Endothelial cell of umbilical vein (primary cell): ENCODE measurements at places on chromosomes 16 and 17. TPM values are rescaled to one million over a fixed set of nuclear protein-coding genes. Genes with fewer than 3 reads are reported as not detected.

DNA sequence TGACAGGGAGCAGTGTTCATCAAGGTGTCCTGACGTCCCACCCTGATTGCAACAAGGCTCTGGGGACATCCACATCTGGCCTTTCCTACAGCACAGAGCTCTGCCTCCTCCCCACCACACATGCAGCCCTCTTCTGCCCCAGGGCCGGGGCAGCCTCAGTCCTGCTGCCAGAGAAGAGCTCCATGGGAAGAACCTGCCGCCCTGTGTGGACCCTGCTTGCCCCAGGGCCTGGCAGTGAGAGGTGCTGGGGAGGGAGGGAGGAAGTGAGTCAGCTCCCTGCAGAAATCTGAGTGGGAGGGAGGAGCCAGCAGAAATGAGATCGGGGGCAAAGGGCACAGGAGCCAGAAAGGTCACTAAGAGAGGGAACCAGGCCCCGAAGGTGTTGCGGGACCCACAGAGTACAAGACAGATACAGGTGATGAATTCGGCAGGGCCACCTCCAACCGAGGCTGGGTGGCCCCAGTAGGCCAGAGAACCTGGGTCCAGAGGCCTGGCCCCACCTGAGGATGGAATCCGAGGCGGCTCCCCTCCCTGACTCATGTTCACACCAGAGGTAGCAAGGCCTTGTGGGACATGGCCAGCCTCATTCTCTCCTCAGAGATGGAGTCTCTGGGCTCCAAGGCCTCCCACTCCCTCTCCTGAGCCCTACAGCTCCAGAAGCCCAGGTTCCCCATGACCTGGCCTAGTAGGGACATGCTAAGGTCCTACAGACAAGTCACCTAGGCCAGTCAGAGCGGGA is 24.8 kb downstream of the MYO18A start:
- H3K27me3 ChIP-seq: no peaks in the 10 kb centered on the region
- DNase-seq: peak; percentile 66
- no peaks in the 10 kb centered on the region for H3K36me3 ChIP-seq
- peak overlapping the region; percentile 53 for H3K27ac ChIP-seq
- peaks cover 31% of the 10 kb centered on the region for H3K4me1 ChIP-seq

CCL5 gene
- not detected in 2 replicates for total RNA-seq

- no peak overlapping the region for H3K4me3 ChIP-seq
- H3K4me1 ChIP-seq: peaks cover 10% of the 10 kb centered on the region
- peaks cover 3% of the 10 kb centered on the region for H3K27me3 ChIP-seq
- H3K27ac ChIP-seq: no peak overlapping the region
- no peaks in the 10 kb centered on the region for H3K36me3 ChIP-seq
- DNase-seq: peak; percentile 36
These were observed 4.9 kb downstream of the TMEM92 start for GRCh38 chr17:50279181-50279526.

DNA sequence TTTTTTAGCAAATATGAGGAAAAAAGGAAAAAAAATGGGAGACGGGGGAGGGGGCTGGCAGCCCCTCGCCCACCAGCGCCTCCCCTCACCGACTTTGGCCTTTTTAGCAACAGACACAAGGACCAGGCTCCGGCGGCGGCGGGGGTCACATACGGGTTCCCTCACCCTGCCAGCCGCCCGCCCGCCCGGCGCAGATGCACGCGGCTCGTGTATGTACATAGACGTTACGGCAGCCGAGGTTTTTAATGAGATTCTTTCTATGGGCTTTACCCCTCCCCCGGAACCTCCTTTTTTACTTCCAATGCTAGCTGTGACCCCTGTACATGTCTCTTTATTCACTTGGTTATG is 1.2 kb upstream of the TMEM88 start:
- DNase-seq: no peak
- H3K36me3 ChIP-seq: peaks cover 6% of the 10 kb centered on the region
- H3K4me1 ChIP-seq: peaks cover 28% of the 10 kb centered on the region
- no peak overlapping the region for H3K27ac ChIP-seq

GRCh38 chr16:89411335-89411850 is 79.0 kb downstream of the ANKRD11 start:
- no peak overlapping the region for H3K4me3 ChIP-seq
- no peaks in the 10 kb centered on the region for H3K36me3 ChIP-seq
- peaks cover 52% of the 10 kb centered on the region for H3K4me1 ChIP-seq
- H3K27me3 ChIP-seq: no peaks in the 10 kb centered on the region
- H3K27ac ChIP-seq: peak overlapping the region; percentile 39

TSNAXIP1 gene
- total RNA-seq: 0.95 and 1.0 TPM in 2 replicates

DNA sequence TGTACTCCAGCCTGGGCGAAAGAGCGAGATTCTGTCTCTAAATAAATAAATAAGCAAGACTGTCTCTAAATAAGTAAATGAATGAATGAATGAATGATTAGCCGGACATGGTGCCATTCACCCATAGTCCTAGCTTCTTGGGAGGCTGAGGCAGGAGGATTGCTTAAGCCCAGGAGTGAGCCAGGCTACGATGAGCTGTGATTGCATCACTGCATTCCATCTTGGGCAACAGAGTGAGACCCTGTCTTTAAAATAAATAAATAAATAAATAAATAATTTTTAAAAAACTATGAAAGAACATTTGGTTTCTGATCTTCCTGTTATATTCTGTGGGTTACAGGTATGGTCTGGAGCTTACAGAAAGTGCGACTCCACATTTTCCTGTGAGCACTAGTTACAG is 65.0 kb downstream of the C17orf58 start:
- no peaks in the 10 kb centered on the region for H3K27me3 ChIP-seq
- no peaks in the 10 kb centered on the region for H3K4me1 ChIP-seq
- no peak for DNase-seq
- H3K4me3 ChIP-seq: no peak overlapping the region
- H3K36me3 ChIP-seq: peaks cover 14% of the 10 kb centered on the region
- no peak overlapping the region for H3K27ac ChIP-seq

- H3K4me3 ChIP-seq: no peak overlapping the region
- no peaks in the 10 kb centered on the region for H3K4me1 ChIP-seq
- no peaks in the 10 kb centered on the region for H3K36me3 ChIP-seq
- no peaks in the 10 kb centered on the region for H3K27me3 ChIP-seq
- H3K27ac ChIP-seq: no peak overlapping the region
These were observed 1453.7 kb downstream of the CDH8 start for GRCh38 chr16:60582528-60582927.

GRCh38 chr17:80568246-80568645 is 23.6 kb downstream of the RPTOR start:
- no peaks in the 10 kb centered on the region for H3K4me1 ChIP-seq
- H3K27me3 ChIP-seq: no peaks in the 10 kb centered on the region
- no peak overlapping the region for H3K4me3 ChIP-seq
- DNase-seq: no peak

PRSS53 gene
- 2.8 and 4.5 TPM in 2 replicates for total RNA-seq

DNA sequence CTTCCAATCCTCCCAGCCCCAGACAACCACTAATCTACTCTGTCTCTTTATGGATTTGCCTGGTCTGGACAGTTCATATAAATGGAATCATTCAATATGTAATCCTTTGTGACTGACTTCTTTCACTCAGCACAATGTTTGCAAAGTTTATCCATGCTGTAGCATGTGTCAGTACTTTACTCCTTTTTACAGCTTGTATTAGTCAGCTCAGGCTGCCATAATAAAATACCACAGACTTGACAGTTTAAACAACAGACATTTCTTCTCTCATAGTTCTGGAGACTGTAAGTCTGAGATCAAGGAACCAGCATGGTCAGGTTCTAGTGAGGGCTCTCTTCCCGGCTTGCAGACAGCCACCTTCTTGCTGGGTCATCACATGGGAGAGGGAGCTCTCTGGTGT is 41.3 kb downstream of the GPRC5B start:
- no peaks in the 10 kb centered on the region for H3K27me3 ChIP-seq
- H3K4me1 ChIP-seq: peaks cover 3% of the 10 kb centered on the region
- H3K4me3 ChIP-seq: no peak overlapping the region
- H3K36me3 ChIP-seq: no peaks in the 10 kb centered on the region
- H3K27ac ChIP-seq: no peak overlapping the region

- no peak for DNase-seq
- H3K4me1 ChIP-seq: no peaks in the 10 kb centered on the region
- H3K4me3 ChIP-seq: no peak overlapping the region
- no peaks in the 10 kb centered on the region for H3K36me3 ChIP-seq
These were observed 60.2 kb downstream of the TEX2 start for GRCh38 chr17:64202683-64203344.

GRCh38 chr16:52467753-52468152 is 79.2 kb downstream of the TOX3 start:
- H3K4me3 ChIP-seq: no peak overlapping the region
- no peaks in the 10 kb centered on the region for H3K36me3 ChIP-seq
- H3K4me1 ChIP-seq: no peaks in the 10 kb centered on the region
- H3K27ac ChIP-seq: no peak overlapping the region

KRT14 gene
- 0.18 and 0.66 TPM in 2 replicates for total RNA-seq

- no peaks in the 10 kb centered on the region for H3K36me3 ChIP-seq
- no peak within 1 kb of the TSS for H3K4me3 ChIP-seq
- peaks cover 7% of the 10 kb centered on the region for H3K4me1 ChIP-seq
These were observed at the start of gene WFIKKN1 for GRCh38 chr16:630815-631405. WFIKKN1 (plus strand) TSS chr16:630985; CDS start chr16:631254, 269 bp downstream.

- H3K27ac ChIP-seq: no peak overlapping the region
- DNase-seq: no peak
- H3K4me3 ChIP-seq: no peak overlapping the region
- no peaks in the 10 kb centered on the region for H3K27me3 ChIP-seq
These were observed 114.6 kb downstream of the PITPNC1 start for GRCh38 chr17:67491681-67492024.

DNA sequence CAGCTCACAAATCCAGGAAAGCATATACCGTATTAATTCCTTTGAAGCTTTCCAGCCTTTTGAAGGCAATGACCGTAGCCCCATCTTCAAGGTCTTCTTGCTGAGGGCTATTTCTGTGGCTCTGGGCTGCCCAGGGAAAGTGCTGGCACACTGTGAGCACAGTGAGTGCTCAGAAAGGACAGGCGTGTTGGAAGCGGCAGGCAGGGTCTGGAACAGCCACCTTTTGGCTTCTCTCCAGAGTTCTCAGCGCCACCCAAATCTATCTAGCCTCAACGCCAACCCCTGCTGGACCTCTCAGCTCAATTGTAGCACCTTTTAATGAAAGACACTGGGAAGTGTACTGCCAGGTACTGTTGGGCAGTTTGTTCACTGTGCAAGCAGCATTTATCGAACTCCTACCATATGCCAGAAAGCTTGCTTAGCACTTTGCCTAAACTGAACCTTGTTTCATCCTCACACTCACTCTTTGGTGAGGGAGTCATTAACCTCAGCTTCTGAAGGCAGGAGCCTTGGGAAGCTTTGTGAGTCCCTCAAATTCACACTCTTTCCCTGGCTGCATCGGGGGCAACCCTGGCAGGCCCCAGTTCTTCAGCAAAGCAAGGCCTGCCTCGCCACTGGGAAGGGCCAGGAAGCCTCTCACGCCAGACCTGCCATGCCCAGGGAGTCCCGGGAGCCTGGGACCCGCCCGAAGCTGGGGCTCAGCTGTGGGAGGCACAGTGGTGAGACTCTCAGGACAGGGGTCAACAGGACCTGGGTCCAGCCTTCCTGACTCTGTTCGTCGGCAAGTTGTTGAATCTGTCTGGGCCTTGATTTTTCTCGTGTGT is 13.5 kb upstream of the CIBAR2 start:
- DNase-seq: no peak
- H3K36me3 ChIP-seq: no peaks in the 10 kb centered on the region
- H3K27me3 ChIP-seq: no peaks in the 10 kb centered on the region
- H3K4me3 ChIP-seq: no peak overlapping the region
- no peak overlapping the region for H3K27ac ChIP-seq
- H3K4me1 ChIP-seq: peaks cover 26% of the 10 kb centered on the region

TMEM238L gene
- not detected in 2 replicates for total RNA-seq

- no peaks in the 10 kb centered on the region for H3K4me1 ChIP-seq
- peaks cover 6% of the 10 kb centered on the region for H3K27me3 ChIP-seq
- H3K36me3 ChIP-seq: no peaks in the 10 kb centered on the region
- no peak overlapping the region for H3K4me3 ChIP-seq
These were observed 40.9 kb upstream of the RBFOX3 start for GRCh38 chr17:79651761-79652160.

DNA sequence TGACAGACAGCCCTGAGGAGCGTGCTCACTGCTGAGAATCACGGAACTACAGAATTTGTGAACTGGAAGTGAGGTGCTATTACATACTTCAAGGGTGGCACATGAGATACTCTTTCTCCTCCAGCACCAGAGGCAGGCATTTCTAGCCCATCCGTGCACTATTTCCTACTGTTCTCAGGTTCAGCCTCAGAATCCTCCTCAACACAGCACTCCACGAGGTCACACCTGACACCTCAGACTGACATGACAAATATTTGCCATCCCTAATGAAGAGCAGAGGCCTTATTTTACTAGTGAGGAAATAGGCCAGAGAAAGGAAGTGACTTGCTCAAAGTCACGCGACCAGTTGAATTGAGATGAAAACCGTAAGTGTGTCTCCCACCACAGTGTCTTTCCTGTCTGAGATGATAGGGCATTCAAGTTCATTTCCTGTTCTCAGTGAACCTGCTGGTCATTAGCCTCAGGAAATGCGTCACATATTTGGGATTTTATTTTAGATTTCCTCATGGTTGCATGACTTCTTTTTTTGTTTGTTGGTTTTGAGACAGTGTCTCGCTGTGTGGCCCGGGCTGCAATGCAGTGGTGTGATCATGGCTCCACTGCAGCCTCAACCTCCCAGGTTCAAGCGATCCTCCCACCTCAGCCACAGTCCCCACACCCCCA is 23.6 kb downstream of the SEZ6 start:
- H3K4me1 ChIP-seq: peaks cover 17% of the 10 kb centered on the region
- H3K27ac ChIP-seq: peak overlapping the region; percentile 53
- peak; percentile 75 for DNase-seq
- H3K27me3 ChIP-seq: no peaks in the 10 kb centered on the region
- H3K4me3 ChIP-seq: no peak overlapping the region

FXR2 gene
- total RNA-seq: 33.1 and 40.1 TPM in 2 replicates

DNA sequence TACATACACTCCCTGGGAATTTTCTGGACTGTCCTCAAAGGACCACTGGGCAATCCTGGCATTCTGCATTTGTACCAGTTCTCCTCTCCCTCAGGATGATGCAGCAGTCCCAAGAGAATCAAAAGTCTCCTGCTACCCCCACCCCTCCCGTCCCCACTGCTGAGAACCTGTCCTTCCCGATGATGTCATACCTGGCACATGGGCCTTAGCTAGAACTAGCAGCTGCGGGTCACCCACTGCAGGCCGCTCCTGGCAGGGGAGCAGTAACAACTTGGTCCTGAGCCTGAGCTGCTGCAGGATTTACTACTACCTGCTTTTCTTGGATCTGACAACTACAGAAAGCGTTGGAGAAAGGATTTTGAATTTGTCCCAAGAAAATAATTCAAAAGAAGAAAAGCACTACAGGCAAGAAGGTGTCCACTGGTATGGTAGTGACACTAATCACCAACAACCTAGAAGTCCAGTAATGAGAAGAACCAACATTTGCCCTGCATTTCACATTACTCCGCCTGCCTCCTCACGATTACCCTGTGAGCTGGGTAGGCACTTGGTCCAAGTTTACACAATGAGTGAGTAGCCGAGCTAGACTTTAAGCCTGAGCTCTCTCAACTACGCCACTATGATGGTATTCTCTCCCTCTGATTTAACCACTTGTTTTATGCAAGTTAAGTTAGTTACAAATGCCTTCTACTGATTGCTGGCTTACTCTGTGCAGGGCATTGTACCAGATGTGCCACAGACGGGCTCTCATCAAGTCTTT is 55.3 kb upstream of the ETV4 start:
- H3K27ac ChIP-seq: no peak overlapping the region
- no peaks in the 10 kb centered on the region for H3K36me3 ChIP-seq
- no peaks in the 10 kb centered on the region for H3K27me3 ChIP-seq
- peak; percentile 28 for DNase-seq
- H3K4me1 ChIP-seq: no peaks in the 10 kb centered on the region
